ENCODE measurements at places on chromosomes 13 and 19.

GRCh38 chr13:41670873-41671443, 213.6 kb downstream of the RGCC start:
- H3K4me1 ChIP-seq, result peaks cover 3% of the 10 kb centered on the region
- H3K4me3 ChIP-seq, result no peak overlapping the region
- H3K27ac ChIP-seq, result no peak overlapping the region
- H3K36me3 ChIP-seq, result no peaks in the 10 kb centered on the region
- no peak for DNase-seq

DNA sequence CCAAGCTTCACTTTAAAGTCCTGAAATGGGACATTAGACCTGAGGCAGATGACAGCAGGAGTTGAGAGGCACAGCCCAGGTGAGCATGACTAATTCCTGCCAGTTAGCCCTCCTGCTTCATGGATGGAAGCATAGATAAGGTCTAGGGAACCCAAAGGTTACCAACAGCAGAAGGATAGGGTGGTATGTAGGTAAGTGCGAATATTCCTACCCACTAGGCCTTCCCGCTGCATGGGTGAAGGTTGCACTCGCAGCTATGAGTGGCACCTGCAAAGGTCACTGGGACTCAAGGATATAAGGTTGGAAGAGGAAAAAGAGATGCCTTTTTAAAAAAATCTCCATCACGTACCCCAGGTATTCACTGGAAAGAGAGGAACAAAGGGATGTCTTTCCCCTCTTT, 12.2 kb upstream of the MLLT1 start:
- H3K4me3 ChIP-seq, result no peak overlapping the region

- peaks cover 50% of the 10 kb centered on the region for H3K4me1 ChIP-seq
- H3K27me3 ChIP-seq, result no peaks in the 10 kb centered on the region
- no peak for DNase-seq
- peaks cover 31% of the 10 kb centered on the region for H3K36me3 ChIP-seq
- no peak overlapping the region for H3K4me3 ChIP-seq
Observed at GRCh38 chr13:110423689-110424302, 116.7 kb downstream of the COL4A2 start.

DNA sequence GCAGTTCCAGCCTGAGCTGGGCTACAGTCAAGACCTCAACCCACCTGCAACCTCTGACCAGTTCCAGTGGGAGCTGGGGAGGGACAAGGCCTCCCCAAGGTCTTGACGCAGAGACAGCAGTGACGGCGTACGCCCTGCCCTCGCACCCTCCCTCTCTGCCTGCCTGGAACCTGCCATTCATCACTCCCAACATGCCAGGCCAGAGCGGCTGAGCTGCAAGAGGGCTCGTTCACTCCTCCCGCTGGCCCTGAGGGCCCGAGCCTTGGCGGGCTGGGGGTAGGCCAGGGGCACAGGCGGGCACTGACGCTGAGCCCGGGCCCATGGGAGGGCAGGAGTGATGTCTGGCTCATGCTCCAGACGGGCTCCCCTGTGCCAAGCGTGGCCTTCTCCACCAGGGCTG, 8.2 kb downstream of the NDUFA11 start:
- H3K4me3 ChIP-seq, result no peak overlapping the region
- no peak for DNase-seq
- peaks cover 6% of the 10 kb centered on the region for H3K4me1 ChIP-seq
- H3K27me3 ChIP-seq, result no peaks in the 10 kb centered on the region

DNA sequence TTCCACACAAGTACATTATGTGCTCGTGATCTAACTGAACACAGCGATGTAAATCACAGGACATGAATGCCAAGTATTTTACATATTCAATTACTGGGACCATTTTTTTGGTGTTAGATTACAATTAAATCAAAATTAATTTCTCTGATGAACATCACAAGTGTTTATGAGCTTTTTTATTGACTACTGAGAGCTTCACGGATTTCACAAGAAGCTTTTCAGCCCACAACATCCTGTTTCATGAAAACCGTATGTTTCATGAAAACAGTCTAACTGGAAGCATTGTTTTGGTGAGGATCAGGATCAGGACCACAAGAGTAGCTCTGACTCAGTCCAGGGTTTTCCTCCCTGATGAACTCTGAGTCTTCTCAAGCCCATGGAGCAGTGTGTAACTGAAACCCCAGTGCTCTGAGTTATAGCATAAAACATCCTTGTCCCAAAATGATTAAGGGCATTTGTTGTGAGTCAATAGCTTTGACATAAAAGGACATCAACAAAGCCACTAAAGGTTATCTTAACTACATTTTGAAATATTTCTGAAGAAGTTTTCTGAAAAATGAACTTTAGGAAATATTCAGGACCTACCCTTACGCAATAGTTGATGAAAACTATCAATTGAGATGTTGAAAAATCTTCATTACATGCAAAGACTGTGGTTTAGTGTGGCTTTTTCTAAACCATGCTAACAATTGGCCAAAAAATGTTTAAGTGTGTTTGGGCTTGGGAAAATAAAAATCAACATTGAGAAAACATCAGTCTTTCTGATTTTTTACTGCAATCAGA, 49.3 kb downstream of the UFM1 start:
- H3K36me3 ChIP-seq, result no peaks in the 10 kb centered on the region
- H3K4me3 ChIP-seq, result no peak overlapping the region
- peak; percentile 57 for DNase-seq
- H3K27ac ChIP-seq, result no peak overlapping the region

GRCh38 chr13:32045982-32046785, 14.6 kb downstream of the FRY start:
- H3K4me3 ChIP-seq, result no peak overlapping the region
- H3K36me3 ChIP-seq, result no peaks in the 10 kb centered on the region
- no peaks in the 10 kb centered on the region for H3K27me3 ChIP-seq
- no peak overlapping the region for H3K27ac ChIP-seq

- H3K4me3 ChIP-seq, result peak overlapping the region; percentile 70
- peaks cover 9% of the 10 kb centered on the region for H3K4me1 ChIP-seq
- no peaks in the 10 kb centered on the region for H3K27me3 ChIP-seq
- DNase-seq, result no peak
Observed at GRCh38 chr13:34943436-34944273, 1.6 kb downstream of the NBEA start.

- no peak for DNase-seq
- H3K4me1 ChIP-seq, result no peaks in the 10 kb centered on the region
- no peaks in the 10 kb centered on the region for H3K36me3 ChIP-seq
- H3K27ac ChIP-seq, result no peak overlapping the region
Observed at GRCh38 chr13:48876289-48876688, 99.4 kb upstream of the FNDC3A start.

- H3K4me1 ChIP-seq, result no peaks in the 10 kb centered on the region
- peak overlapping the region; percentile 87 for H3K4me3 ChIP-seq
- peak overlapping the region; percentile 67 for H3K27ac ChIP-seq
- no peaks in the 10 kb centered on the region for H3K27me3 ChIP-seq
- no peaks in the 10 kb centered on the region for H3K36me3 ChIP-seq
Observed at GRCh38 chr13:41960211-41960636, 685 bp downstream of the VWA8 start.

- no peak for DNase-seq
- no peak overlapping the region for H3K4me3 ChIP-seq
- no peaks in the 10 kb centered on the region for H3K4me1 ChIP-seq
Observed at GRCh38 chr19:28715157-28715556, 497.8 kb downstream of the UQCRFS1 start.

DNA sequence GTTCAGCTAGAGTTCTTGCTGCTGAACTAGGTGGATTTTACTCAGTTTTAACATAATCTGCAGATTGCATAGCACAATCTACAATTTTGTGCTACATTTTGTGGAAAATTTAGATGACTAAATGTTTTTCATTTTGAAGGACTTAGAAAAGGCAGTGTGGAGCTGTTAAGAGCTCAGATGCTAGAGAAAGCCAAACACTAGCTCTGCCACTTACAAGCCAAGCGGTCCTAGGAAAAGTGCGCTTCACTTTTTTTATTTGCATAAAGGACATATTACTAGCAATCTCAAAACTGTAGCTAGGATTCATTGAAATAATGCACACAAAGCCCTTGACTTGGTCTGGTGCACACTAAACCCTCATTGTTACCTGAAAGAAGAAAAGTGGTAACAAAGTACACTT, 8.1 kb upstream of the CSNK1A1L start:
- no peaks in the 10 kb centered on the region for H3K4me1 ChIP-seq
- no peak overlapping the region for H3K27ac ChIP-seq
- no peaks in the 10 kb centered on the region for H3K36me3 ChIP-seq
- DNase-seq, result no peak
- no peaks in the 10 kb centered on the region for H3K27me3 ChIP-seq

- H3K4me3 ChIP-seq, result no peak overlapping the region
- no peaks in the 10 kb centered on the region for H3K36me3 ChIP-seq
- no peak overlapping the region for H3K27ac ChIP-seq
- no peak for DNase-seq
Observed at GRCh38 chr19:1853295-1854038, 5.2 kb upstream of the REXO1 start.

GRCh38 chr19:39936020-39936419, 1.6 kb upstream of the FCGBP start:
- no peaks in the 10 kb centered on the region for H3K27me3 ChIP-seq
- DNase-seq, result no peak
- no peak overlapping the region for H3K27ac ChIP-seq

GRCh38 chr13:96671073-96671472, 323.2 kb downstream of the OXGR1 start:
- H3K4me3 ChIP-seq, result no peak overlapping the region
- no peak for DNase-seq
- H3K27me3 ChIP-seq, result no peaks in the 10 kb centered on the region

GRCh38 chr13:74825152-74825937, 656.6 kb downstream of the TBC1D4 start:
- H3K36me3 ChIP-seq, result no peaks in the 10 kb centered on the region
- peaks cover 7% of the 10 kb centered on the region for H3K4me1 ChIP-seq
- H3K27ac ChIP-seq, result peak overlapping the region; percentile 12
- no peak overlapping the region for H3K4me3 ChIP-seq
- DNase-seq, result peak; percentile 56

DNA sequence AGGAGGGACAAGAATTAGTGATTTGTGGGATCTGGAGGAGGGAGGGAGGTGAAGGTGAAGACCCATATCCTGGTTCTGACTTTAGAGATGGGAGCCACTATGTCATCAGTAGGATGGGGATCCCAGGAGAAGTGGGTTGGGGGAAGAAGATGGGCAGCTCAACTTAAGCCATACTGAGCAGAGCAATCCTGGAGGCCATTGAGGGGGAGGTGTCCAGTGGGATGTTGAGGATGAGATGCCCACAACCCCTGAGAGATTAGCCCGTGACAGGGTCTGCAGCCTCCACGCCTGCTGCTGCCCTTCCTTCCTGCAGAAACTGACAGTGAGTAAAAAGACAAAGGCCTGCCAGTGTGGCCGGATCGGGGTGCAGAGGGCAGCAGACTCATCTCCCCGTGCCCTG, 11.2 kb upstream of the SIGLEC6 start:
- H3K27ac ChIP-seq, result no peak overlapping the region
- DNase-seq, result no peak
- no peaks in the 10 kb centered on the region for H3K27me3 ChIP-seq
- no peaks in the 10 kb centered on the region for H3K36me3 ChIP-seq
- no peaks in the 10 kb centered on the region for H3K4me1 ChIP-seq

DNA sequence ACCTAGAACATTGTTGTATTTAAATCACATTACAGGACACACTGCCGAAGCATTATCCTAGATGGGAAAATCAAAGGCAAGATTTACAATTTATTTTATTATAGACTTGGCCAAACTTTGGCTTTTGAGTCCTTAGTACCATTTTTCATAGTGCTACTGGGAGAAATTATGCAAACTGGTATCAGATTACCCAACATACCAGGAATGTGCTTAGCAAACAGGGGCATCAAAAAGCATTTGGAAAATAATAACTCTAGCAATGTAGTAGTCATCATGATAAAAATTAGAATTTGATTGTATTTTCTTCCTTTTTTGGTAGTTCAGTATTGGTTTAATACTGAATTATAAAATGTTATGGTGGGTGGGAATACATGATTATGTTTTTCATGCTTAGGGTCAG, 34.0 kb downstream of the GPC6 start:
- no peak overlapping the region for H3K4me3 ChIP-seq
- H3K4me1 ChIP-seq, result peaks cover 25% of the 10 kb centered on the region
- H3K36me3 ChIP-seq, result no peaks in the 10 kb centered on the region
- peak; percentile 41 for DNase-seq
- H3K27me3 ChIP-seq, result no peaks in the 10 kb centered on the region

DNA sequence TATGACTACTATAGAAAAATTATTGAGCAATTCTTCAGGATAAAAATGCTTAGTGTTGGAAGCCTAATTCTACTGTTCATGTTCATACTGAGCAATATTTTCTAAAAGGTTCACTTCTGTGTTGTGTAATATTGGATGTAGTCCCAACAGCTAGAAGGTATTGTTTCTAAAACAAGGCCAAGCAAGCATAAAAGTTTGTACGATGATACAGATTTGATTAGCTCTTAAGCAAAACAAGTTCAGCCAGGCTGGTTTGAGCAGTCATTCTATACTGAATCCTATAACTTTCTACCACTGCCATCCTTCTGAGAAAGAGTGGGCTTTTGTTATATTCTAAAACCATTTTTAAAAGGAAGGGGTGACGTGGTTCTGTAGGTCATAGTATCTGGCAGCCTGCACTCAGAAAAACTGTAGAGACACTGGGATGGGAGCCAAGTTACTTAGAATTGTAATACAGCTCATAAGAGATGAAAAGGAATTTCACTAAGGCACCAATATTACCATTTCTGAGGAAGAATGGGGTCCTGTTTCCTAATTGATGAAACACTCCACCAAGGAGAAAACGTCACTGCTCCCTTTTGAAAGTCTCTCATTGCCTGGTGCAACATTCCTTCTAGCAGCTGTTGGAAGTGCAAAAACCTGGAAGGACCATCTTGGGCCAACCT, 275.0 kb upstream of the DACH1 start:
- no peaks in the 10 kb centered on the region for H3K27me3 ChIP-seq
- peak; percentile 83 for DNase-seq
- no peak overlapping the region for H3K4me3 ChIP-seq
- H3K27ac ChIP-seq, result no peak overlapping the region

DNA sequence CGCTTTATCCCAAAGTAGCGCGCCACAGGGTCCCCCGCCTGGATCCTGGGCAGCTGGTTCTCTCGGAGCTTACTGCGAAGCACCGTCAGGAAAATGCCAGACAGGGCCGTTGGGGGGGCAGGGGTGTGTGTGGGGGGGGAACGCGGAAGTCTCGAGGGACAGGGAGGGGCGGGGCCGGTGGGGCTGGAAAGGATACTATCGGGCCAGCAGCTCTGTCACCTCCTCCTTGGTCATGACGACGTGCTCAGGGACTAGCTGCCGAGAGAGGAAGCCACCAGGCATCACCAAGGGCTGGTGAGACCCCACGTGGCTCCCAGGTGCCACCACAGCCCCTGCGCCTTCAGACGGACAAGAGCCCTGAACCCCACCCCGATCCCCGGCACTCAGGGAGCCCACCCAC, 5.3 kb downstream of the POLR2E start:
- H3K27me3 ChIP-seq, result no peaks in the 10 kb centered on the region
- no peak overlapping the region for H3K4me3 ChIP-seq
- DNase-seq, result no peak
- H3K4me1 ChIP-seq, result peaks cover 12% of the 10 kb centered on the region

Data from astrocyte (in vitro differentiated cells and primary cell).